ENCODE measurements at places on chromosomes 3 and 15. TPM values are rescaled to one million over a fixed set of nuclear protein-coding genes. Genes with fewer than 3 reads are reported as not detected.
A peak's percentile ranks its signal among the peaks of the same experiment; 100 is the strongest.

The TRIM71 gene
- total RNA-seq, result 1.2 TPM

The DZIP1L gene
- 22.3 TPM for total RNA-seq

The MYLK gene
- 164 TPM for total RNA-seq

- no peak for DNase-seq
These were observed 5.9 kb upstream of the TRA2B start for GRCh38 chr3:185943760-185944106.

The NR2E3 gene
- total RNA-seq, result 0.19 TPM

The SLCO2A1 gene
- total RNA-seq, result 169 TPM

The RARRES1 gene
- total RNA-seq, result 94.0 TPM

GRCh38 chr3:21754839-21755238, 3.8 kb upstream of the ZNF385D start:
- no peak for DNase-seq

- DNase-seq, result peak; percentile 49
These were observed 17.2 kb upstream of the CCR4 start for GRCh38 chr3:32934150-32934742.

GRCh38 chr15:77531191-77532000, 101.3 kb downstream of the LINGO1 start:
- no peak for DNase-seq

The NAALADL2 gene
- 20.2 TPM for total RNA-seq

DNA sequence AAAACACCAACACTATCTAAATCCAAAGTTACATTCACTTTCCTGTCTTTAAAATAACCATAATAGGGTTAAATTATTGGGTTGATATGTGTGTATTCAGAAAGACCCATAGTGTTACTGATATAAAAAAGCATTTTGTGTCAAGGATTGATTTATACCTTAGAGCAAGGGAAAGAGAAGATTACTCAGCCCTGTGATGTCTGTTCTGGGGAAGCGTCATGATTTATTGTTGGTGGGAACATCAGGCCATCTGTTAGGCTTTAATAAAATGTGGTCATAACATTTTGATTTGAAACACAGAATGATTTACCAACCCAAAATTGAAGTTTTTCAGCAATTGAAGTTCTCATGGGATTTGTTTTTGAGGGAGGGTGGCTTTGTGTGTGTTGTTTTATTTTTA, 33.2 kb downstream of the SIDT1 start:
- no peak for DNase-seq

The DPPA4 gene
- total RNA-seq, result not detected

The LTK gene
- total RNA-seq, result 0.91 TPM

The FANCD2OS gene
- total RNA-seq, result not detected

GRCh38 chr3:172057624-172058327, 18.4 kb downstream of the FNDC3B start:
- no peak for DNase-seq

- no peak for DNase-seq
These were observed 53.6 kb upstream of the TRPM1 start for GRCh38 chr15:31155151-31155550.

DNA sequence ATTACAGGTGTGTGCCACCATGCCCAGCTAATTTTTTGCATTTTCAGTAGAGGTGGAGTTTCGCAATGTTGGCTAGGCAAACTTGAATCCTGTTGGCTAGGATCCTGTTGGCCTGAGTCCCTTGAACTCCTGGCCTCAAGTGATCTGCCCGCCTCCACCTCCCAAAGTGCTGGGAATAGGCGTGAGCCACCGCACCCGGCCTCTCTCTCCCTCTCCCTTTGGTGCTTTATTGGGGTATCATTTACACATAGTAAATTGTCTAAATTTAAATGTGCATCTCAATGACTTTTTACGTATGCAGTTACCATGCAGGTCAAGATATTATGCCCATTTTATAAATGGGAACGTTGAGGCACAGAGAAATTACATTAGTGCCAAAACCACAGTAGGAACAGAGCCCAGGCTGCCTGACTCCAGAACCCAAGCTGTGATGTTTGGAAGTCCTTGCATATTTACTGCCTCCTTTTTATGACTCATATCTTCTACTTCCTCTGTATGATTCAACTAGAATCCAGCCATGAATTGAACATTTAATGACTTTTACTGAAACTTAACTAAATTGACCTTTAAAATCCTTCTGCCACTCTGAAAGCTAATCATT, 34.0 kb upstream of the RPP14 start:
- DNase-seq, result no peak

The FAM219B gene
- 76.5 TPM for total RNA-seq

- no peak for DNase-seq
These were observed 69.8 kb downstream of the CHRNA7 start for GRCh38 chr15:32099956-32100684.

GRCh38 chr3:144708437-144708836, 736.8 kb downstream of the DIPK2A start:
- no peak for DNase-seq

The STRIT1 gene
- total RNA-seq, result not detected

The WDR72 gene
- 55.7 TPM for total RNA-seq

Data from kidney (tissue), 22 donors.